RCC 7860 (cell line): ENCODE measurements at places on chromosomes 3 and 15.

DNA sequence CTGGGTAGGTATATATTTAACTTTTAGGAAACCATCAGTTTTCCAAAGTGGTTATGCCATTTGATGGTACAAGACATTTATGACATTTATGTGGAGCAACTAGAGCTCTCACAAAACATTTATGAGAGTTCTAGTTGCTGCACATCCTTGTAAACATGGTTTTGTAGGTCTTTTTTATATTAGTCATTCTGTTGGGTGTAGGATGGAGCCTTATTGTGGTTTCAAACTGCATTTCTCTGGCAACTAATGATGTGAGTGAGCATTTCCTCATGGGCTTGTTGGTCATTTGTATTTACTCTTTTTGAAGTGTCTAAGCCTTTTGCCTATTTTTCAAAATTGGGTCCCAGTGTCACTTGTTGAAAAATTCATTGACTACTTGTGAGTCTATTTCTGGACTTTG lies 45.7 kb upstream of the MGLL start:
- DNase-seq = no peak

DNA sequence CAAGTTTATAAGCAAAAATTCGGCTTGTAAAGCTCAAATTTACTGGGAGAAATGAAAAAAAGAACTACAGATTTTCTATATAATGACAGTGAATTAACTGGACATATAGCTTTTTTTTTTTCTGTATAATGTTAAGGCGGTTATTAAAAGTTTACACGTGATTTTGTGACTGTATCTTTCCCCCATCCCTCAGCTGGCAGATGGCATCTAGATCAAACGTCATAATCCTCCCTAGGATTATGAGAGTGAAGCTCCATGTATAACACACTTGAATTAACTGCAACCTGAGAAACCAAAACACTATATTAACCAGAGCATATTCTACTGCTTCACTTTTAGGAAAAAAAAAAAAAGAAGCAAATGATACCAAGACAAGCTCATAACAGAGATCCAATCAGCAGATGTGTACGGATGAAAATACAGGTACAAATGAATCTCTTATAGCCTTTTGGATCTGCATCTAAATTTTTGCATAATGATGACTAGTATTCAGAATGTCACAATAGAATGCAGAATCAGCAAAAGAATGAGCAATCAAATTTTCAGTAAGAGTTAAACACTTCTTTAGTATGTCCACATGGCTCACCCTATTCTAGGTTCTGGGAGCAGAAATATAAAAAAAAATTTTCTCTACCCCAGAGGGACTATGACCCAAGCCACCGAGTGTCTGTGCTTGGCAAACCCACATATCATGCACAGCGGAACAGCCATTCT lies 12.4 kb downstream of the MOBP start:
- DNase-seq = no peak

GRCh38 chr3:194397757-194398312 lies 1.2 kb downstream of the GP5 start:
- DNase-seq = no peak

DNA sequence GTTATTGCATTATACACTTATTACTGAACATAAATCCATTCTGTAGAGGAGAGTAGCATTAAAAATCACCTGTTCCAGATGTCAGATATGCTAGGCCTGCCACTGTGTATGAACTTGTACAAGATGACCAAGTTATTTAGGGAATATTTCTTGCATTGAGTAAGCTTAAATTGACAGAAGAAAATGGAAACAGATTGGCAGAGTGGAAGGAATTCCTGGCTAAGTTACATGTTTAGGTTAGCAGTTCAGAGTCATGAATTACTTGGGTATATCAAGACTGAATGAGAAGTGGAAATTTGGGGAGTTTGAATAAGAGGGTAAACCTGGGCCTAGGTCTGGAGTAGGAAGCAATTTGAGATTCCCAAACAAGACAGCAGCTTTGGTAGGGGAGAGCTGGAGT lies 44.6 kb downstream of the ARHGAP31 start:
- DNase-seq = no peak

- no peak for DNase-seq
Measured at GRCh38 chr3:111509308-111509707, 32.7 kb upstream of the CD96 start.

DNA sequence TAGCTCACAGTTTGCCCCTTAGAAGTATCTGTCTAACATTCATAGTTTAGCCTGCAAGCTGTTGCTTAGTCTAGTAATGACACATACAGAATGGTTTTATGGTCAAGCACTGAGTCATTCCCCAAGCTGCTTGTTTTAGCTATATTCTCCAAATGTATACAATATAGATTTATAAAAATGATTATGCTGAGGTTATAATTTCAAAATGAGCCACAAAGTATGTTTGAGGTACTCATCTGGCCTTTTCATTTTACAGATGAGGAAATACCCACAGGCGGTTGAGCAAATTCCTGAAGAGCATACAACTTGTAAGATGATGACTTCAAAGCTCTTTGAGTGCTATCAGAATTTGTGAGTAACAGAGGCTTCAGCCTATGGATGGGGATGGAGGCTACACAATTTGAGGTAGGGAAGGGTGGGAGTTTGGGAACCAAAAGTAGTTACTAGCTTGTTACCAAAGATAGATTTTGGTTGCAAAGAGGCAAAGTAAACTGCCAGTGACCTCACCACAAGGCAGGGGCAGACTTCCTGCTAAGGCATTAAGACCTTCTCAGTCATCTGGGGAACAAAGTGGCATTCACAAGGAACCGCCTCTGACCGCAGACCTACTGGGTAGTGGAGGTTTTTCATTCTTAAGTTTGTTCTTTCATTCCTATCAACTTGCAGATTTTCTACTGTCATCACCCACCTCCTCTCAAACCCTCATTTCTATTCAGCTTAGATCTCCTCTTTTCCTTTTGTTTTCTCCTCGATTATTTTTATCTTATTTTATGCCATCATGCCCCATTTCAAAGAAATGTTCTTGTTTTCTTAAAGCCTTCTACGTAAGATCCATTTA lies 257.2 kb upstream of the NECTIN3 start:
- DNase-seq = peak; percentile 91

DNA sequence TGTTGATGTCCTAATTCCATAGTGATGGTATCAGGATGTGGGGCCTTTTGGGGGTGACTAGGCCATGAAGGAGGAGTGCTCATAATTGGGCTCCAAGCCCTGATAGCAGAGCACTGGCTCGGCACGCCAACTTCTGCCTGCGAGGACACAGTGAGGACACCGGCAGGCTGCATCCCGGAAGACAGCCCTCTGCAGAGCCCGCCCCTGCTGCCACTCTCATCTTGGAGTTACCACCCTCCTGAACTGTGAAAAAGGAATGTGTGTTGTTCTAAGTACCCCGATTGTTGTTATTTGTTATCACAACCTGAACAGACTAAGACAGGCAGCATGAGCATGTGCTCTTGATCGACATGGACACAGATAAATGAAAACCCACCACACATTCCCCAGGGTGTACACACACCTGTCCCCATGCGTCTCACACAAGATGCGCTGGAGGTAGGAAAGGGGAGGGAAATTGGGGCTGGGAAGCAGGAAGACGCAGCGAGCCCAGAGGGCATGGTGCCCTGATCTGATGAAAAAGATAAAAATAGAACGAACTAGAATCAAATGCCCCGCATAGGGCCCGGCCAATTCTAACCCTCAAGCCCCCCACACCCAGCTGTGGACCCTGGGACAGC lies 40.1 kb downstream of the RPN1 start:
- no peak for DNase-seq

GRCh38 chr3:172676196-172676922 lies 34.5 kb downstream of the NCEH1 start:
- no peak for DNase-seq

DNA sequence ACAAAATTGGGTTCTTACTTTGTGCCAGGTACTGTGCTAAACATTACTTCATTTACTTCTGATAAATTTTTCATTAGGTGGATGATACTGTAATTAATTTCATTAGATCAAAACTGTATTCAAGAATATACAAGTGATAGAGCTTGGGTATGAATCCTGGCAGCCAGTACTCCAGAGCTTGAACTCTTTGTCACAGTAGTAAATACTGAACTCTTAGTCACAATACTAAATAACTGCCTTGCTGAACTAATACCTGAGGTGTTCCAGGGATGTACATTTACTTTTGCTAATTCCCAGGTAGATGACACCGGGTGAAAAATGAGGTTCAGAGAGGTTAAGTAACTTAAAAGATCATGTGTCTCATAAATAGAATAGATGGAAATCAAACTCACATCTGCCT lies 20.3 kb downstream of the FXR1 start:
- DNase-seq = no peak

- DNase-seq = no peak
Measured at GRCh38 chr3:178718995-178719635, 182.9 kb downstream of the KCNMB2 start.

GRCh38 chr3:35639254-35640186 lies at the start of gene ARPP21:
Gene ARPP21, plus strand, starts transcription at chr3:35639525. Its CDS starts 42,227 bp downstream, at chr3:35681752.
- no peak for DNase-seq

DNA sequence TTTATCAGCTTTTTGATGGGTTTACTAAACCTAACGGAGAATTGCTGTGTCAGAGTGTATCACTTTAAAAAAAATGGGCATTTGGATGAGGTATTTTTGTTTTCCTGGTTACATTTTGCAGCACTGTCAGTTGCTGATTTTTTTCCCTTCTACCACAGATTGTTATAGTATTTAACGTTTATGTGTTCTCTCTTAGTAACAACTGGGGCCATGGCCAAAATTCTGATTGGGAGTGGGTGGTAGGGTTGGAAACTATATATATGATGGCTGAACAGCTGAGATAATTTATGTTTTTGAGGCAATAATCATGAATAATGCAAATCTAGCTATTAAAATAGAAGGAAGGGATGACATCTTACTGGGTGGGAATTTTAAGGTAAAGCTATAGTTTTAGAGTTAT lies 229.4 kb upstream of the SUCLG2 start:
- no peak for DNase-seq

DNA sequence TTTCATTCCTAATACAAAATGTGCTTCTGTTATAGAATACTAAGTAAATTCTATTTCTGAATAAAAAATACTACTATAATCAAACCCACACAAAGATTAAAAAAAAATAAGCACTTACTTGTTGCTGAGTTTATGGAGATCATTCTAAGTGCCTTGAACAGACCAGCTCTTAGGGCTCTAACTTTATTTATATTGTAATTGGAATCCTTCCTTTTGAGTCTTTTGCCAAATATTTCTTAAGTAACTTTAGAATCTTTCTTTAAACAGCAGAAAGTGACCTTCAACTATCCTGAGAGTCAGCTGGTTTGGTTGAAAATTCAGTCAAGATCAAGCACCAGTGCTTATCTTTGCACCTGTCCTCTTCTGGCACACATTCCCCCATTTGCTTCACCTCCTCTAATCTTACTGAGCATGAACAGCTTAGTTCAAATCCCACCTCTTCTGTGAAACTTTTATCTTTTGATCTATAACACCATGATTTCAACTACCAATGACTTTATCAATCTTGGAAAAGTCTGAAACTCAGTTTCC lies 149.3 kb downstream of the VPS13C start:
- no peak for DNase-seq

- no peak for DNase-seq
Measured at GRCh38 chr3:79369306-79369705, 398.5 kb downstream of the ROBO1 start.

DNA sequence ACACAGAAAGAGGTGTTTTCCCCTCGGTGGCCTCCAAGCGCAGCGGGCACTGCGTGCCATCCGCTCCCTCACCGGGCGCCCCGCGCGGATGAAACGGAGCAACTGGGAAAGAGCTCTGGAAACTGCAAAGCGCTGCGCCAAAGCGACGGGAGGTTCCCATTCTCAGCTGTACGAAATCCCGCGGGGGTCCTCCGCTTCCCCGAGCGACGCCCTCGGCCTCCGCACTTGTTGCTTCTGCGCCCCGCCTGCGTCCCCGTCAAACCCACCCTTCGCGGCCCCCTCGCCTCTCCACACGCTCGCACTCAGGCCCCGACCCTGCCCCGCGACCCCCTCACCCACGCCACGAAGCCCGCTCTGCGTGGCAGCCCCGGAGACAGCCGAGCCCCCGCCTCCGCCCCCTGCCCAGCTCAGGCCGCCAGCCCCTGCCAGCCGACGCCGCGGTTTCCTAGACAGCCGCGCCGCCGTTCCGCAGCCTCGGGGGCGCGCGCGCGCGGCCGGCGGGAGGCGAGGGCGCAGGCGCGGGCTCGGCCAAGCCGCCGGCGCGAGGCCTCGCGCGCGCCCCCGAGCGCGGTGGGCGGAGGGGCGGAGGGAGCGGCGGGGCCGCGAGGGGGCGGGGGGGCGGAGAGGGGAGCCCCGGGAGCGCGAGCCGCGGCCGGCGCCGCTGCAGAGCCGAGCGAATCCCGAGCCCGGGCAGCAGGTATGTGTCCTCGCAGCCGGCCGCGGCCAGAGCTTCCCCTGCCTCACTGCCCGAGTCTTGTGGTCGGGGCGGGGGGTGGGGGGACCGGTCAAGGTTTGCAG lies at the start of gene TMEM266:
TMEM266 (plus strand) TSS at position 666 of the 798 bp plus-strand sequence. CDS start 74,279 bp downstream, outside the sequence.
- DNase-seq = no peak

DNA sequence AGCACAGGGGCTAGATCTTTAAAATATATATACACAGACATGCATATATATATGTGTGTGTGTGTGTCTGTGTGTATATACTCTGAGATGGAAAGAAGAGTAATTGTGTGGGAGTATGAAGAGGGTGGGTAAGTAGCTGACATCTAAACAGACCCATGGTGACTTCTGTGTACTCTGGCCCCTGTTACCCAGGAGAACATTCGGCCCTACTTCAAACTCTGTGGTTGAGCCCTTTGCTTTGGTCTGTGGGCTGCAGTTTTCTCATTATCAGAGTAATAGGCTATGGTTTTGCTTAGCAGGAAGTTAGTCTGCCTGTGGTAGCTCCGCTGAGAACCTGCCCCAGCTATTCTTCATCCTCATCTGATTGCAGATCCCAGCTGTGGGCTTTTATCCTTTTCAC lies 141.4 kb downstream of the RBPMS2 start:
- DNase-seq = peak; percentile 33

DNA sequence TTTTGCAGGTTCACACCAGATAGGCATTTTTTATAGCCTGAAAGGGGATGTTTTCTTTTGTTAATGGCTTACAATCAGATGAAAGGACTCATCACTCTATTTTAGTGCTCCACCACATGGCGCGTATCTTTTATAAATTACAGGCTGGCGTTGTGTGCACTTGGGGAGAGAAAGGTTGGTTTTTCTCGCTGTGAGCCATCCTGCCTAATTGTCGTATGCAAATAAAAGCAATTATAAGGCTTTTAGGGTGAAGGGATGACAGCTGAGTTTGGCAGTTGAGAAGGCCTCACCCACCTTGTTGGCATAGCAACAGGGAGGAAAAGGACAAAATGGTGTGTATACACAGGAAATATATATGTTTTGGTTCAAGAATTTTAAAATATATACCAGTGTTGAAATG lies 268.0 kb downstream of the NR2F2 start:
- DNase-seq = no peak

DNA sequence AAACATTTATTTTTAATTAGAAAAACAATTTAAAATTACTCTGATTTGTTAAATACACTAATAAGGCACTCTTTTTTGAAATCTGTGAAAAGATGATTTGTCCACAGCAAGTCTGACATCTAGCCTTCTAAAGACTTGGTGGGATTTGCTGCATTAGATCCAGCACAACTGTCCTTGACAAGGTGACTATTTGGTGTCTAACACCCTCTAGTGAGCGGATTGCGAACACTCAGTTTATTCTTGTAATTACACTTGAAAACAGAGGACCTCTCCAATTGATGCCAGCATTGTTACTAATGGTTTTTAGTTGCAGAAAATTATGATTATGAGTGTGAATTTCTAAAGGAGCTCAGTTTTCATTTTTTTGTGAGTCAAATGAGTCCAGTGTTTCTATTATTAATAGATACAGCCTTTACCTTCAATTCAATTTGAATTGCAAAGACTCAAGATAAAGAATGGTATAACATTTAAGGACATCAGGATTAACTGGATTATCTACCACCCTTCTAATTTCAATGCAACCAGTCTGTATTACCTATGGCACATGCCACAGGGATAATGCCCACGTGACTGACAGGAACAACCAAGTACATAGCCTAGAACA lies 29.7 kb upstream of the STRIT1 start:
- peak; percentile 59 for DNase-seq
